ENCODE measurements at places on chromosomes 7 and 10.
A peak's percentile ranks its signal among the peaks of the same experiment; 100 is the strongest.

DNA sequence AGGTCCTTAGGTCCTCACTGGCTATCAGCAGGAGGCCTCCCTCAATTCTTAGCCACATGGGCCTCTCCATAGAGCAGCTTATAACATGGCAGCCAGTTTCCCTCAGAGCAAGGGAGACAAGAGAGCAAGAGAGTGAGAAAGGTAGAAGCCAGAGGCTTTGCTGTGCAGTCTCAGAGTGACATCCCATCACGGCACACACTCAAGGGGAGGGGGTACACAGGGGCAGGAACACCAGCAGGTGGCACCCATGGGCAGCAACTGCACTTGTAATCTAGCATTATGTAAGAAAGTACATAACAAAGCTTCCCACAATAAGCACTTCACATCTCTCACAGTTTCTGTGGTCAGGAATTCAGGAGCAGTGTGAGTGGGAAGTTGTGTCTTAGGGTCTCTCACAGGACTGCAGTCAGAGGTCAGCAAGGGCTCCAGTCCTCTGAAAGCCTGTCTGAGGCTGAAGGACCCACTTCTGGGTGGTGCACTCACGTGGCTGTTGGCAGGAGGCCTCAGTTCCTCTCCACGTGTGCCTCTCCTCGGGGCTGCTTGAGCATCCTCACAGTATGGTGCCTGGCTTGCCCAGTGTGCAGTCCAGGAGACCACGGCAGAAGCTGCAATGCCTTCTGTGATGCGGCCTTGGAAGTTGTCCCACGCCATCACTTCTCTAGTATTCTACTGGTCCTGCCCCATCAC is 159.4 kb downstream of the OAT start:
- no peak for DNase-seq

- DNase-seq = no peak
These were observed 354.8 kb downstream of the CXCL12 start for GRCh38 chr10:44030132-44030531.

DNA sequence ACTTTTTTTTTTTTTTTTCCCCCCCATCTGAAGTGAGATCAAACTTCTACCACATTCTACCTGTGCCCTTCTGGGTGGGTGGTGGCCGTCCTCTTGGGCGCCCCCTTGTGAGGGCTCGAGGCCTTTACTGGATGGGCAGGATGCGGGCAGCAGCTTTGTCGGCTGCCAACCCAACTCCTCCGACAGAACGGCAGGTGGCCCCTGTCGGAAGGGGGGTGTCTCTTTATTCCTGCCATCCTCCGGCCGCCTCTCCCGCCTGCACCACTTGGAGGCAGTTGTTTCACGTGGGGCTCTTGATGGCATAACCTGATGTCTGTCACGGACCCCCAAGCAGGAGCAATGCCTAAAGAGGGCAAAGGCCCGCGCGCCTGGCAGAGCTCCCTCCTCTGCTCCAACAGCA is 31.0 kb downstream of the AMZ1 start:
- peak; percentile 36 for DNase-seq

- no peak for DNase-seq
These were observed 288.2 kb upstream of the MAGI2 start for GRCh38 chr7:79741684-79742083.

- no peak for DNase-seq
These were observed 84.2 kb downstream of the CACNA2D1 start for GRCh38 chr7:82359426-82359825.

DNA sequence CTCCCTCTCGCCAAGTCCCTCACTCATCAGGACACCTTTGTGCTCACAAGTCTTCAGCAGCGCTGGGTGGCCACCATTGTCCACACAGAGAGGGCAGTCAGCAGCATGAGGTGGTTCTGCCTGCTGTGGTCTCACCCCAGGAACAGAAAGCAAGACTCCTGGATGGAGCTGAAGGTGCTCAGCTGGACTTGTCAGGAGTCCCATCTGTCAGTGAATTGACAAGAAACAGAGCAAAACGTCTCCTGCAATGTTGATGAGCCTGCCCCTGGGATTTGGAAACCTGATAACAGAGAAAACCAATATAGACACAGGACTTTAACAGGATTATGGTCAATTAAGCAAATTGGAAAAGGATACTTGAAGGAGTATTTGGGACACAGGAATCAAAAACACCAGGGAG is 122.2 kb upstream of the PRSS58 start:
- DNase-seq = no peak

- DNase-seq = no peak
These were observed 530.3 kb downstream of the ARL4A start for GRCh38 chr7:13217768-13218167.

GRCh38 chr10:70418229-70418628 is 14.3 kb downstream of the EIF4EBP2 start:
- DNase-seq = no peak

DNA sequence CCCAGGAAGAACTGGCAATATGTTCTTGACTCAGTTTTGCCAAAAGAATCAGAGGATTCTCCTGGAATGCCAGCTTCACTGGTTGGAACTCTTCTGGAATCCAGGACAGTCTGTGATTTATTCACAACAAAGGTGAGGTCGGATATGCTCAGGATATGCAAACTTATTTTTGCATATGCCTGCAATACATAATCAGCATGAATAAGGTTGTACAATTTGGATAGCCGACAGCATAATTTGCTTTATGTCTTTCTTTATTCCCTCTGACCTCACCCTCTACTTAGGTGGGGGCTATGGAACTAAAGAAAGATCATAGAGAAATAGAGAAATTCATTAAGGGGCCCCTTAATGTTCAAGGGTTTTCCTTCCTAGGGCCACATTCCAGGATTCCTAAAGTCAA is 57.6 kb upstream of the AKR1E2 start:
- DNase-seq = no peak

DNA sequence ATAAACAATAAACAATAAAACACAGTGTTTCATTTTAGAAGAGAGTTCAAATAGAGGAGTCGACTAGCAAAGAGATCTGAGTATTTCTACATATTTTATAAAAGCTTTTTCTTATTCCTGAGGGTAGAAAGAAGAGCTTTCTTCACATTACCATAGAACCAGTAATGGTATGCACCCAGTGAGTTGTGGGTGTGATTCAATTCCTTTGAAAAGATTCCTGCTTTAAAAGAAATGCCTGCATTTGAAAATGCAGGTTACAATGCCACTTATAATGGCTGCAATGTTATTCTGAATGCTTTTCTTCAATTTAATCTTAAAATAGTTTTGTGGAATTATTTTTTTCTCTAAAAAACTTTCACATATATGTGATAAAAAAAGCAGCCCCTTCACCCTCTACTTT is 178.1 kb downstream of the CDC14C start:
- DNase-seq = no peak

DNA sequence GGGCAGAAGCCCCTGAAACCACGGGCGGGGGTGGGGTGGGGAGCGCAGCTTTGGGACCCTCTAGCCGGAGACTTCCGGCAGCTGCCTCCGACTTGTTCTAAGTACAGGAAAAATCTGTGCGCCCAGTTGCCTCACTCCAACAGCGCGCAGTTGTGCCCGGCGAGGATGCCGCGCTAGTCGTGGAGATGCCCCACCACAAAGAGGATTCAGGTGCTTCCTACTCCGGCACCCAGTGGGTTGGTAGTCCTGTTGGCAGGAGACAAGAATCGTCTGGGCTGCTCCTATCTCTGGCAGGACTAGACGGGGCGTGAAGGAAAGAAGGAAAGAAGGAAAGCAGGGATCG is 465 bp upstream of the NPY start:
- no peak for DNase-seq

- DNase-seq = no peak
These were observed 204.6 kb downstream of the IMMP2L start for GRCh38 chr7:111357691-111358090.

- no peak for DNase-seq
These were observed 1.2 kb downstream of the ADIRF start for GRCh38 chr10:86969421-86970041.

GRCh38 chr10:114547514-114547913 is 110.6 kb downstream of the ABLIM1 start:
- no peak for DNase-seq

DNA sequence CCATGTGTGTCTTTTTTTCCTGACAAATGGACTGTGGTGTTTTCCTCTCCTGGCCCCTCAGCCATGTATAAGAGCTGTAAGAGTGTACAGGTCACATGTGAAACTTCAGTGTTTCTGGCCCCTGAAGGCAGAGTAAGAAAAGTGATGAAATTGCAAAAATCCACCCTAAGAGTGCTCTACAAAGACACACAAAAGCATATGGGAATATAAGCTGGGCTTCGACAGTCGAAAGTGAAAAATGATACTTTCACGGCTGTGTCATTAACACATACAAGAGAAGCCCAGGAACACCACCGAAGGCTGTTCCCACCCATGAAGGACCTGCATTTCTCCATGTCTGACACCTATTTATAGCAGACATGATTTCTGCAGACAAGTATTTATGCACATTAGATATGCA is 192.2 kb downstream of the PARD3 start:
- DNase-seq = no peak

GRCh38 chr10:118003126-118003525 is 43.6 kb downstream of the RAB11FIP2 start:
- no peak for DNase-seq

GRCh38 chr7:30710669-30711068 is 28.4 kb upstream of the CRHR2 start:
- no peak for DNase-seq

GRCh38 chr7:54967377-54967776 is 51.4 kb upstream of the EGFR start:
- no peak for DNase-seq

DNA sequence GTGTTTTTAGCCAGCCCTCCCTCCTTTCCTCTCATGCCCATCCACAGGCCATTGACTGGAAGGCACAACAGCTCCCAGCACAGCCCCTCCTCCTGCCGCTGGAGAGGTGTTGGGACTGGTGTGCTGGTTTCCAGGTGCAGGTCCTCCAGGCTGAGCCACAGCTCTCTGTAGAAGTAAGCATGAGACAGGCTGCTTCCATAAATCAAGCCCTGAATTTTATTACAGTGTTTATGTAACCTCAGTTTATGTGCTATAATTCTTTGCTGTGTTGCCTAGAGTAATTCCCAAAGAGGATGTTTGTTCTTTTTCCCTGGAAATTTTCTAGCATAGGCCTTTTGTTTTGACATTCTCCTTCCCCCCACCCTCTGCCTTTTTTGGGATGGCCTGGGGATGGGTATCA is 445.8 kb downstream of the AUTS2 start:
- DNase-seq = no peak

DNA sequence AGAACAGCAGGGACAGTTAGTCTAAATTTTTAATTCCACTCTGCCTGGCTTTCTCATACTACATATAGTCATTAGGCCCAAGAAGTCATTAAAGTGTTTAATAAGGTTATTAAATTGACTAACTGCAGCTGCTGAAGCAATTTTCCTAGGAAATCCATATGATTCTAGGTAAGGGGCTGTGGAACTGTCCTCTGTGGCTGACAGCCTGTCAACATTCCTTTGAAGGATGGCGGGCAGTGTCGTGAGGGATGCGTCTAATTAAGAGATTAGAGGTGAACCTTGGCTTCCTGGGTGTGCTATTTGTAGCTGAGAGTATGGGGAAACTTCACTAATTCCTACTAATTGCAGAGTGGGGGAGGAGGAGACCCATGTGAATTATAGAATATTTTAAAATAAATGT is 64.6 kb downstream of the SNX10 start:
- DNase-seq = no peak

DNA sequence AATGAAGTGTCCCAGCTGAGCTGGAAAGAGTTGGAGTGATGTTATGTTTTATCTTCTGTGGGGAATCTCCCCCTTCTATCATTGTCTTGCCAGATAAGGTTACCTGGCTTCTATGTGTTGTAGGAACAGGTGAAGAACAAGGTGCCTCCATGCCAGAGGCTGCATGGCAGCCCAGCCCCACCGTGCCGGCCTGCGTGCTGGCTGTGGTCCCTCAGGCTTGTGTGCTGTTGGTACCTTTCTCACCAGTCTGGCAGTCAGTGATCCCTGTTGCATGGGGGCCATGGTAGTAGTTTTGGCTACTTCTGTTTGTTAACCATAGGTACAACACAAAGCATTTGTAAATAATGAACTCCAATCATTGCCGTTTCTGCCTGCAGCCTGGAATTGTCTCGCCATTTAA is 37.9 kb downstream of the CCM2 start:
- no peak for DNase-seq

DNA sequence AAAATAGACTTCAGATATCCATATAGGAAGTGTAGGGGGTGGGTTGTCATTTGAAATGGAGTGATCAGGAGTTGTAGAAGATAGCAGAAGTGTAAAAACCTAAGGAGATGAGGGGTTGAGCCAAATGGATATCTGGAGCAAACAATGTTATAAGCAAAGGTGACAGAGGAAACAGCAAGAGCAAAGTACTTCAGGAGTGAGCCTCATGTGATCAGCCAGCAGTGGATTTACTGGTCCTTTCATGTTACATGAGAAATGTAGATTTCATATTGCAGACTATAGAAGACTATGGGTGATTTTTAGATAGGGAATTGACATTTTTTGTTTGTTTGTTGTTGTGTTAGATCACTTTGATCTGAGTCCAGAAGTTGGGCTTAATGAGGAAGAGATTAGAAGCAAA is 47.7 kb downstream of the GNAT3 start:
- DNase-seq = no peak

GRCh38 chr10:47243791-47244190 is 56.2 kb upstream of the GDF10 start:
- no peak for DNase-seq

GRCh38 chr7:130147710-130148325 is 57.4 kb downstream of the TMEM209 start:
- no peak for DNase-seq

DNA sequence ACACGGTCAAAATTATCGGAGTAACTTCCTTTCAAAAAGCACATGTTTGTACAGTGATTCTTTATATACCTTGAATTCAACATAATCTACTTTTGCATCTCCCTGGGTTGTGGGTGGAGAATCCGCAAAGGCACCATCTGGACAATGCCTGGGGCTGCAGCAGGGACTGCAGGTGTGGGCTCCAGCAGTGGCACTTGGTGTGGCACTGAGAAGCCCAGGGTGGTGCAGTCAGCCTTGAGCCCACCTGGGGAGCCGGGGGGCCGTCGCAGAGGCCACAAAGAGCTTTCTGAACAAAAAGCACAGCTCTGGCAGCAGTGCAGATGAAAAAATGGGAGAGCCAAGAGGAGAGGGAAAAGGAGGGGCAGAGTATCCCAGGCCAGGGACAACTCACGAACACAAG is 22.2 kb downstream of the PARD3 start:
- no peak for DNase-seq
